ENCODE measurements at places on chromosomes 4 and X.

DNA sequence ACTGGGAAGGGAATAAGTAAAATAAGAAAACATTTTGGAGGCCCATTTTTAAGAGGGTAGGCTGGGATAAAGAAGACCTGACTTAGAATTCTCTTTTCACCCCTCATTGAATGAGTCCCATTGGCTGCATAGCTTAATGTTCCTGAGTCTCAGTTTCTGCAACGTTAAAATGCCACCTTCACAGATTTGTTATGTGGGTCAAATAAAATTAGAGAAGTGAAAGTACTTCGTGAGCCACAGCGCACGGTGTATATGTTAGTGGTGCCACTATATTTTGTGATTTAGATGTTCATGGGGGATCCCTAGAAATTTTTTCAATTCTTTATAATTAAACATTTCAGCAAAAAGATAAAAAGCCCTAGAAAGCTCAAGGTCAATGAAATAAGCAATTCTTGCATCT lies 109.2 kb upstream of the HS3ST1 start:
- no peak for DNase-seq

DNA sequence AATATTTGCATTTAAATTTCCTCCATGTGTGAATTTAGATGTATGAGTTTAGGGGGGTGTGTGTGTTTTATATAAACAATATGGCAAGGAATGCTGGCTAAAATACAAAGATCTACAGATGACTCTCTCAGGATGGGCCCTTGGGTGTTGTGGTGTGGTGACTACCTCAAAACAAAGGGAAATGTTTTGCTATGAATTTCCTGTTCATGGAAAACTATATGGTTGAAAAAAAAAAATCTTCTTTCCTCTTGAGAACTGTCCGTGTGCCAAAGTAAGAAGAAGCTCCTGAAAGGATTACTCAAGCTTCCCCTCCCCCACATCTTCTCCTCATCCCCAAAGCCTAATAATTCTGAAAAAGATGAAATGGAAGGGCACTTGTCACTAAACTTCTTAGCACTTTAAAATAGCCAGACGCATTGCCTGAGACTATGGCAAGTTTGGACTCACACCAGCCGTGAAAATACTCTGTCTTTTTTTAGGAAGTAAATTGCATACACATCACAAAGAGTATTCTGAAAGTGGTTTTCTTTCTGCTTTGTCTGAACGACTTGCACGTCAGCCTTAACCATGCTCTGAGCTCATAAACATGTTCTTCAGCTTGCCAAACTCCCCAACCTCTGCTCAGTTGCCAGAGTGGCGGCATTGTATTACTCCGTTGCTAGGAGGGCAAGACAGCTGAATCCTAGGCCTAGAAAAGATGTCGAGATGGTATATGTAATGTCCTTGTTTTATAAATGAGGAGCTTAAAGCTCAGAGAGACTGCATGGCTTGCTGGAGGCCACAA lies 250.4 kb upstream of the JADE1 start:
- no peak for DNase-seq

DNA sequence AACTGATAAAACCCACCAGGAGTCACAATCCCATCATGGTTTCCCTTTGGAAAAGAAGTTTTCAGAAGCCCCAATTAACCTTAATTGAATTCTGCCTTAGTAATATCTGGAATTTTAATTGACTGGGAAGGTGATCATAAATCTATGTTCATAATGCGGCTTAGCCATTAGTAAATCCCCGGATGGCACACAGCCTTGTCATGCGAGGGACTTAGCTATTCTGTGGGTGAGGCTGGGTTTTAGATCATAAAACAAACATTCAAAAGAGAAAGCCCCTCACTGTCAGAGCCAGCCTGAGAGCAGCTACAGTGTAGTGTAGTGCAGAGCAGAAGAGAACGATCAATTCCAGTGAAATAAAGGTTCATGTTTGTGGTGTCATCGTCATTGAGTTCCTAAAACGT lies 124.0 kb upstream of the NOCT start:
- DNase-seq, result no peak

GRCh38 chrX:7889680-7890079 lies 37.5 kb downstream of the PNPLA4 start:
- no peak for DNase-seq

DNA sequence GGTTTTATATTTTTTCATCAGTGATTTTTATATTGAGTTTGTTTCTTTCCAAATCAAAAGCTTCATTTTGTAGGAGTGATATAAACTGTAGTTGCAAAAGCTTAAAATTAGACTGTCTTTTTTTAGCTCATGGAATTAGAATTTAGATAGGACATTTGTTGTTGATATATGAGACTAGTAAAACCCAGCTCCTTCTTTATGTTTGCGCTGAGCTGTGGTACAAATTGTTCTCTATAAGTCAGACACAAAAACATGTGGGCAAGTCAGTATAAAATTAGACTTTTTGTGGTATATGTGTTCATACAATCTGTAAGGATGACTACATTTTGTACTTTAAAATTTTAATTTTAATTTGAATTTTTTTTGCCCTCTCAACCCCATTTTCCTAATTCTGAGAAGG lies 18.3 kb downstream of the FHIP1A start:
- no peak for DNase-seq

DNA sequence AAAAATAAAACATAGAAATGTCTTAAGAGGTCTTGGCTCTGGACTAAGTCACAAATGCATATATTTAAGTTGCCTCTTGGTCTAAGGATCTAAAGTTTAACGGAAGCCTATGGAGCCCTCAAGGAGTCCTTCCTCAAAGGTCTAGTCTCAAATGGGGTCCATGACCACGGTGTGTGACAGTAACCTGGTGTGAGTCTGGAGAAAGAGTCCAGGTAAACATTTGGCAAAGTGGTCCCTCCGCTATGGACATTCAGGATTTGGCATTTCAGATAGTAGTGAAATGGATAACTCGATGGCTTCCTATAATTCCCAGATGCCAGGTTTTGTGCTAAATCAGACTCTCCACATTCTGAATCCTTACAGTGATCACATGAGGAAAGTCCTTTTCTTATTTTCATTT lies 44.2 kb downstream of the RHOH start:
- DNase-seq, result no peak

- no peak for DNase-seq
Observed at GRCh38 chr4:142169216-142169615, 532.8 kb downstream of the IL15 start.

- no peak for DNase-seq
Observed at GRCh38 chrX:70176938-70177533, at the start of gene DGAT2L6. Gene DGAT2L6, plus strand, starts transcription at chrX:70177483. Its CDS starts 100 bp downstream, at chrX:70177583.

DNA sequence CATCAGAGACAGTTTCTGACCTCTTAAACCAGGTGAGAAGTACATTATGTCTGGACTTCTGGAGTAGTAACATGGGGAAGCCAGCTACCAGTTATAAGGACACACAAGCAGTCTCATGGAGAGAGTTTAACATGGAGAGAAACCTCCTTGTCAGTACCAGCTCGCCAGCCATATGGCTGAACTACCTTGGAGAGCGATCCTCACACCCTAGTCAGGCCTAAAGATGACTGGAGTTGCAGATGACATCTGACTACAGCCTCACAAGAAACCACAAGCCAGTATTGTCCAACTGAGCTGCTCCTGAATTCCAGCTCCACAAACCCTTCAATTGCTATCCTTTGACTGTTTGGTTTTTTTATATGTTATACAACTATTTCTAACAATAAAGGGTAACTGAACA lies 49.8 kb downstream of the PDHA2 start:
- no peak for DNase-seq

DNA sequence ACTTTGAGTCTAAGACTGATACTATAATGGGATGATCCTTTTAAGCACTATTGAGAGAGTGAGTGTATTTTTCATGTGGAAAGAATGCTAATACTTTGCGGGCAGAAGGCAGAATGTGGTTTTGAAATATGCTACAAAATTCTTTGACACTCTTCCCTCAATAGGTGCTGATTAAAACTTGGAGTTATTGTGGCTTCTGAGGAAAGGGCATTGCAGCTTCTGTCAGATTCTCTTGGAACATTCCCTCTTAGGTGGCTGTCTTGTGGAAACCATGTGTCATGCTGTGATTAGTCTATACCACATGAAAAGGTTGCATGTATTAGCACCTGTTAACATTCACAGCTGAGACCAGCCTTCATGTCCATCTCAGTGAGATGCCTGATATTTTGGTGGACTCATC lies 547.0 kb downstream of the STIM2 start:
- no peak for DNase-seq

DNA sequence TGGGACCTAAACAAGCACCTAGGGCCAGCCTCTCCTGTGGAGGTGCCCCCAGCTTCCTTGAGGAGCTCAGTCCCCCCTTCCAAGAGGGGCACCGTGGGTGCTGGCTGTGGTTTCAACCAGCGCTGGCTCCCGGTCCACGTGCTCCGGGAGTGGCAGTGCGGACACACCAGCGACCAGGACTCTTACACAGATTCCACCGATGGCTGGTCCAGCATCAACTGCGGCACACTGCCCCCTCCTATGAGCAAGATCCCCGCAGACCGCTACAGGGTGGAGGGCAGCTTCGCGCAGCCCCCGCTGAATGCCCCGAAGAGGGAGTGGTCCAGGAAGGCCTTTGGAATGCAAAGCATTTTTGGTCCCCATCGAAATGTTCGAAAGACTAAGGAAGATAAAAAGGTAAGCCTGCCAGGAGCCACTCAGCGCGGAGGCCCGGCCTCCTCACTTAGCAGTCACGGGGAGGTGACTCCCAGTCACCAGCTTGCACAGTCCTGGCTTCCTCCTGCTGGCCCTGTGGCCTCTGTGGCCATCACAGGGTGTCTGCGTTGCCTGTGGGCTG lies 24.9 kb downstream of the RGS12 start:
- no peak for DNase-seq

DNA sequence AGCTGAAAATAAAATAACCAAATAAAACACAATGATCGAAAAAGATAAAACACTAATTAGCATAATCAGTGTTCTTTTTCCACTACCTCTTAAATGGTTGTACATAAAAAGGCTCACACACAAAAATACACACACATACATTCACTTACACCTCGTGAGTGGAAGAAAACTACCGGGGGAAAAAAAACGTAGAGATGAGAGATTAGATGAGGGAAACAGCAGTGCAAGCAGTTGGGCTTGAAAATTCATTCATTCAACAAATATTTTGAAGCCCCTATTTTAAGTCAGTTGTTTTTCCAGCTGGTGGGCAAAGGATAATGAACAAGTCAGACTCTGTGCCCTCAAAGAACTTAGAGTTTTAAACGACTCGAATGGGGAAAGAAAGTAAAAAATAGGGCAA lies 1.0 kb downstream of the TBCK start:
- no peak for DNase-seq

- no peak for DNase-seq
Observed at GRCh38 chr4:118155516-118155915, 121.2 kb downstream of the NDST3 start.

DNA sequence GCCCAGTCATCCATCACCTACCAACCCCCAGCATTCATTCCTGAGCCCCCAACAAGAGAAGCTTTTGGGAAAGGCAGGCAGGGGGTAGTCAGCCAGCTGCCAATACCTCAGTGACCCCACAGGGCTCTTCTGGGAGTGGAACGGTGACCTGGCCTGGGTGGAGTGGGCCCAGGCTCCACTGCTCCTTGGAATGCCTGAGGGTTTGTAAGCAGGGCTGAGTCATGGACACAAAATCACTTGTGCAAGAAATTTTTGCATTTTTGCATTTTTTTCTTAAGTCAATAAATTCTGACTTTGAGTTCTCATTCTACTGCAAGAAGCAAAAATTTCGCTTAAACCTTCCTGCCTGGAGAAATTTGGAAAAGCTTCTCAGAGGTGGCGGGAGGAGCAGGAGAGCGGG lies 18.5 kb downstream of the SORCS2 start:
- DNase-seq, result no peak

GRCh38 chr4:170386511-170386910 lies 296.8 kb upstream of the AADAT start:
- no peak for DNase-seq

DNA sequence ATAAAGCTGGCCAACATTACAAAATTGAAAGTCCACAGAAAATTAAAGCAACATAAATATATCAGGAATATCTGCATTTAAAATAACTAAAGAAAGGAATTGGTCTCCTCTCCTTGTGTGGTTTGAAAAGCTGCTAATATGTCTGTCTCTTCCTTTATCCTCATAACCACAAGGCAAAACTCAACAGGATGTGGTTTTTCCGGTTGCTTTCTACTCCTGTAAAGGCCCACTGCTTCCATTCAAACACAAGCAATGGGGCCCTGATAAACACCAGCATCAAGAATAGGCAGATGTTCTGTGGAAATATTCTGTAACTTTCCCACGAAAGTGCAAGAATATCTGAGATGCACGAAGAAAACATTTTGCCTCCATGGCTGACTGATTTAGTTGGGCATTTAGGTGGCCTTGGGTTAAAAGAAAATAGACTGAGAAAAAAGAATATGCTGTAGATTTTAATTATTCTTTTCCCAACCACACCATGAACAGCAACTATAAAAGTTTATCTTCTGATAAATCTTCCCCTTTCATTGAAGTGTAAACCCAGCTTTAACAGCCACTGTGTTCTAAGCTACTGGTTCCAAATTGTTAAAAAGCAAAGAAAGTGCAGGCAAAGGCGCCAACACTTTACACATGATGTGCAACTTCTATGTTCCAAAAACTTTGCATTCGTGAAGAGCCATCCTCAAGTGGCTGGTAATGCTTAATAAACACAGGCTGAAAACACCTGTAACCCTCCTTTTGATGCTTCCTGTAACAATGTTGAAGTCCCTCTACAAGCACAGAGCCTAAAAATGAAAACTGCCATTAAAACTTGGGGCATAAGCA lies 50.5 kb upstream of the NDST3 start:
- no peak for DNase-seq

GRCh38 chrX:11329021-11329420 lies 35.8 kb downstream of the AMELX start:
- no peak for DNase-seq

- no peak for DNase-seq
Observed at GRCh38 chrX:7444967-7445366, 297.0 kb upstream of the PUDP start.

GRCh38 chr4:81783558-81783957 lies 311.9 kb upstream of the RASGEF1B start:
- no peak for DNase-seq

- DNase-seq, result no peak
Observed at GRCh38 chrX:7346021-7346420, 198.1 kb upstream of the PUDP start.

- no peak for DNase-seq
Observed at GRCh38 chrX:153514259-153514658, 3.2 kb upstream of the ATP2B3 start.

Data from activated T-helper 9 cell treated with anti-CD3 and anti-CD28 coated beads, Interleukin-2, amount 50 U/mL, for 16 hours (primary cell).